Central memory CD4-positive, alpha-beta T cell (primary cell): ENCODE measurements at places on chromosomes 7 and 10.

GRCh38 chr10:10613656-10614244 is 403.9 kb upstream of the CELF2 start:
- no peak for DNase-seq

- no peak for DNase-seq
These were observed 102.1 kb upstream of the MDFIC start for GRCh38 chr7:114819616-114820362.

DNA sequence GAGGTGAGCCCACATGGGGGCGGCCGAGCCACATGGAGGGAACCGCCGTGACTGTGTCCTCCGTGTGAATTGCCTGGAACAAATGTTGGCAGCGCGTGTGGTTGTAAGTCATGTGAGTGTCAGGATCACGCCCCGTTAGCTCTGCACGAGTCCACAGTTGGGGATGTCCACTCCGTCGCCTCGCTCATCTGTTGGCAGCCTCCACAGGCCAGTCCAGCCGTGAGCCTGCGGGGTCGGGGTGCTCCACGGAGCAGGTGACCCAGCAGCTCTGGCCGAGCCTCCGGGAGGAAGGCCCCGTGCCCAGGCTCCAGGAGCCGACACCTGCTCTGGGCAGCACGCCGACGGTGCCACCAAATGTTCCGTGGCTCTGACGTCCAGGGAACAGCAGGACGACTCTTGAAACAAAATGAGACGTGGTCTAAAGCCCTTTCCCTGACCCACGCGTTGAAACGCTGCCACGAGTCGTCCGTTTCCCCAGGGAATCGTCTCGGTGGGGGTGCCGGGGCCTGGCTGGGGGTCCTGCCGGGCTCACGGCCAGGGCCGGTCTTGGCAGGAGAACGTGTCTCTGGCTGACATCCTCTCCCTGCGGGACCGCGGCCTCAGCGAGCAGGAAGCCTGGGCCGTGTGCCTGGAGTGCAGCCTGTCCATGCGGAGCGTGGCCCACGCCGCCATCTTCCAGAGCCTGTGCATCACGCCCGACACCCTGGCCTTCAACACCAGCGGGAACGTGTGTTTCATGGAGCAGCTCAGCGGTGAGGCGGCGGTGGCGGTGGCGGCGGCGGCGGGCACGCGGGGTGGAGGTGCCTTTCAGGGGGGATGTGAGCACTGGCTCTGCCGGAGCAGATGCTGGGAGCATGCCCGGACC is 7.0 kb downstream of the KNDC1 start:
- DNase-seq, result no peak

GRCh38 chr10:91974960-91975359 is 51.4 kb downstream of the BTAF1 start:
- no peak for DNase-seq

GRCh38 chr7:32890793-32891042 is 842 bp downstream of the KBTBD2 start:
- DNase-seq, result no peak

- DNase-seq, result no peak
These were observed 36.9 kb downstream of the CAPZA2 start for GRCh38 chr7:116899308-116899707.

DNA sequence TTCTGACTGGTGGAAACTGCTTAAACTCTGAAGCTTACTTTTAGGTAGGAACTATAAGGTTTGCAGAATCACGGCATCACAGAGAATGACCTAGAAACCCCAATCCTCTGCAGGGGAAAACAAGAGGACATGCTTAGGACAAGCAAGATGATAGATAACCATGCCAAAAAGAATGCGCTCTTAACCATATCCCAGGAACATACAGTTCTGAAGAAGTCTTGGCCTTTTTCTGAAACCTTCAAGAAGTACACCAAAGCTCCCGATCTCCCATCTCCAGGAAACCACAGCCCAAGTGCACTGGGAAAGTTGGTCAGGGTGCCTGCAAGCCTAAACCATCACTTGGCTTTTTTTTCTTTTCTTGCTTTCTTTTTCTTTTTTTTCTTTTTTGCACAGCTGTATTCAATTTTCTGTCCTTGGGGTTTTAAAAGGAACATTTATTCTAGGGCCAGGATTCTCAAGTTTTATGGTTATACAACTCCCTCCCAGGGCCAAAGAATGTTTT is 12.2 kb upstream of the SVIL start:
- peak; percentile 23 for DNase-seq

GRCh38 chr7:128889121-128889520 is 21.4 kb downstream of the KCP start:
- no peak for DNase-seq

GRCh38 chr7:29858191-29858951 is 52.1 kb downstream of the WIPF3 start:
- DNase-seq, result no peak

GRCh38 chr10:62224606-62225005 is 44.0 kb downstream of the RTKN2 start:
- no peak for DNase-seq

- no peak for DNase-seq
These were observed 60.6 kb upstream of the LAMB1 start for GRCh38 chr7:108063520-108063933.

- peak; percentile 3 for DNase-seq
These were observed 24.3 kb downstream of the NUP42 start for GRCh38 chr7:23205909-23206767.

DNA sequence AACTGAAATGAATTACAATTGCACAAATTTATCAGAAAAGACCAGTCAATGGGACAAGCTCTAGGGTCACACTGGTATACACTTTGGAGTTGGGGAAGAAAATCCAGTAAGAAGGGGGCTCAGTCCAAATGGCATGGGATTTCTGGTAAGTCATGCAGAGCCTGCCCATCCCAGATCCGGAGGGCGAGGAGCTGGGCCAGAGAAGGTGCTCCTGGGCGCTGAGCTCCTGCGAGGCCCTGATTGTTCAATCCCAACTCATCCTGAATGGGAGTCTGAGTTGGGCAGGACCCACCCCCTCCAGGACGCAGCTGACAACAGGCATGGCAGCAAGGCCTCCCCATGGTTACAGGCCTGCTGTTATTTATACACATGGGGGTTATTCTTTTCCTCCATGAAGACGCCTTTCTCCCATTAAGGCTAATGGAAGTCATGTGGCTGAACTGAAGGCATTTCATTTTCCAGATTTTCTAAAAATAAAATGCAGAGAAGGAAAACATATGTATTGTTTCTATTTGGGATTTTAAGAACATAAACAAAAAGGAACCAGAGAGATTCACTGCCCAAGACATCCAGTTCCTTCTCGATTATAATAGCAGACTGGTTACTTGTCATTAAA is 91.1 kb upstream of the ADAM12 start:
- DNase-seq, result no peak

GRCh38 chr10:71068861-71069271 is 143.5 kb upstream of the UNC5B start:
- no peak for DNase-seq

- DNase-seq, result no peak
These were observed 41.7 kb downstream of the VCL start for GRCh38 chr10:74039561-74040145.

GRCh38 chr7:136245327-136246004 is 268.3 kb upstream of the MTPN start:
- DNase-seq, result no peak

GRCh38 chr7:137990251-137990941 is 11.5 kb downstream of the CREB3L2 start:
- no peak for DNase-seq

- DNase-seq, result peak; percentile 12
These were observed 38.0 kb upstream of the RTKN2 start for GRCh38 chr10:62306663-62307062.

DNA sequence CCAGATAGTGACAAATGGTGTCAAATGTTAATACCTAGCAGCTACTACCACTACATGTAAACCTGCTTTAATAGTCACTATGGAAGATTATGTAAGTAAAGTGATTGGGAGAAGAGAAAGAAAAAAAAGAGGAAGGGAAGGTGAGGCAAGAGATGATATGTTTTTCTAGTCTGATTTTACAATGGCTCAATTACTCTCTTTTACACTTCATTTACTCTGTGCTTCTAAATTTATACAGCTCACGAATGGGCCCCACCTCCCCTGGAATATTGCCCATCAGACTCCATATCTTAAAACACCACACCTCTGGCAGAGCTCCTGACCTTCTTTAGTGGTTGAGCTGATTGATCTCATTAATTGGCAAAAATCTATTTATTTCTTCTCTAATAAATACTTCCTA is 28.0 kb upstream of the IKZF1 start:
- no peak for DNase-seq

DNA sequence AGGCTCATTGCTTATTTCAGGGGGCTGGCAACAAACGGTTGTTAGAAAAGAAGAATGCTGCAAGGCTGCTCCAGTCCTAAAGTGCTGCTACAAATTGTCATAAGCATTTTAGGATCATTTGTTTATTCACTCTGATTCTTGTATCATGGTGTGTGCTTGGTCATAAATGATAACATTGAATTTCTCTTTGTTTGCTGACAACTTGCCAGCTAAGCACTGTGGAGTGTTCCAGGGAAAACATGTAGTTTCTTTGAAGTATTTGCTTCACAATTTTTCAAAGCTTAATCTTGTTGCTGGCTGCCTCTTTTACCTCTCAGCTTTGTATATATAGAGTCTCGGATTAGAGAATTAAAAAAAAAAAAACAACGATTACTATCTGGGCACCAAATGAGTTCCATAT is 263.0 kb downstream of the PHF14 start:
- DNase-seq, result no peak

GRCh38 chr7:28005847-28006231 is 174.8 kb downstream of the JAZF1 start:
- DNase-seq, result no peak

GRCh38 chr10:117550599-117551329 is 8.2 kb downstream of the EMX2 start:
- no peak for DNase-seq
